LHCN-M2 (cell line): ENCODE measurements at places on chromosomes 2 and 18. TPM values are rescaled to one million over a fixed set of nuclear protein-coding genes. Genes with fewer than 3 reads are reported as not detected.

Gene DSG4
- total RNA-seq = not detected in 2 replicates

Gene HOXD12
- not detected in 2 replicates for total RNA-seq

Gene RHBDD1
- 4.4 and 6.6 TPM in 2 replicates for total RNA-seq

Gene POMC
- not detected in 2 replicates for total RNA-seq

Gene LHCGR
- total RNA-seq = not detected in 2 replicates

Gene NEU2
- total RNA-seq = not detected in 2 replicates

Gene GPR35
- 0.11 and 1.0 TPM in 2 replicates for total RNA-seq

Gene TMX3
- 81.0 and 85.8 TPM in 2 replicates for total RNA-seq

Gene MIB1
- 32.1 and 35.3 TPM in 2 replicates for total RNA-seq

Gene EPC2
- total RNA-seq = 11.8 and 13.8 TPM in 2 replicates

Gene RAPH1
- 43.1 and 66.0 TPM in 2 replicates for total RNA-seq
